ENCODE measurements at places on chromosomes 16 and 17. TPM values are rescaled to one million over a fixed set of nuclear protein-coding genes. Genes with fewer than 3 reads are reported as not detected.

ZP2 gene
- not detected for total RNA-seq

TNP2 gene
- total RNA-seq = not detected

GPS2 gene
- 24.6 TPM for total RNA-seq

OR2C1 gene
- 0.14 TPM for total RNA-seq

ASGR1 gene
- total RNA-seq = 1.1 TPM

CD300A gene
- not detected for total RNA-seq

KRTAP4-6 gene
- total RNA-seq = not detected

DVL2 gene
- total RNA-seq = 61.2 TPM

FZD2 gene
- total RNA-seq = 31.5 TPM

HYDIN gene
- 0.30 TPM for total RNA-seq

Measured in smooth muscle cell of the umbilical artery (primary cell).